ENCODE measurements at places on chromosomes 4 and X. TPM values are rescaled to one million over a fixed set of nuclear protein-coding genes. Genes with fewer than 3 reads are reported as not detected.

DNA sequence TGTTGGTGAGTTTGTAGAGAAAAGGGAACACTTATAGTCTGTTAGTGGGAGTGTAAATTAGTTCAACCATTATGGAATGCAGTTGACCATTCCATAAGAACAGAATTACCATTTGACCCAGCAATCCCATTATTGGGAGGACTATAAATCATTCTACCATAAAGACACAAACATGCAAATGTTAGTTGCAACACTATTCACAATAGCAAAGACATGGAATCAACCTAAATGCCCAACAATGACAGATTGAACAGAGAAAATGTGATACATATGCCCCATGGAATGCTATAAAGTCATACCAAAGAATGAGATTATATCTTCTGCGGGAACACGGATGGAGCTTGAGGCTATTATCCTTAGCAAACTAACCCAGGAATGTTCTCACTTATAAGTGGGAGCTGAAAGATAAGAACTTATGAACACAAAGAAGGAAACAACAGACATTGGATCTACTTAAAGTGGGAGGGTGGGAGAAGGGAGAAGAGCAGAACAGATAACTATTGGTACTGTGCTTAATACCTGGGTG lies 1819.2 kb upstream of the ADGRL3 start:
- no peaks in the 10 kb centered on the region for H3K4me1 ChIP-seq
- DNase-seq: no peak
- no peaks in the 10 kb centered on the region for H3K36me3 ChIP-seq
- H3K27me3 ChIP-seq: no peaks in the 10 kb centered on the region
- no peak overlapping the region for H3K4me3 ChIP-seq
- H3K27ac ChIP-seq: no peak overlapping the region

GRCh38 chrX:154840856-154841255 lies 6.4 kb upstream of the SMIM9 start:
- no peak for DNase-seq
- H3K27ac ChIP-seq: no peak overlapping the region
- no peaks in the 10 kb centered on the region for H3K36me3 ChIP-seq
- H3K4me3 ChIP-seq: no peak overlapping the region

ETNPPL gene
- total RNA-seq: not detected

DNA sequence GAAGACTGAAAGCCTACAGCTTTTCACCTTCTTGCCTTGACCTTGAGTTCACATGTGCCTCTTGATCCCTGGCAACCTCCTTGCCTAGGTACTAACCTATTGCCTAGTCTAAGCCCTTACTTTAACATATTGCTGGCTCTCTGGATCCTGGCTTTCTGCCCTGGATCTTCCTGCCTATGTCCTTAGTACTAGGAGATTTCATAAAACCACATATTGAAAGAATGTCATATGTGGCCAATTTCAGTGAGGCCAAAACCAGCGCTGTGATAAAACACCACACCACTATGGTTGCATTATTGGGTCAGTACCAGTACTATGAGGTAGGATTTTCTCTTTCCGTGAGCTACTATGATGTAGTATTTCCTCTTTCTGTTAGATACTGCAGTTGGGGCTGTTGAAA lies 80.4 kb downstream of the CT47B1 start:
- no peak overlapping the region for H3K4me3 ChIP-seq
- H3K36me3 ChIP-seq: no peaks in the 10 kb centered on the region
- no peak for DNase-seq
- no peak overlapping the region for H3K27ac ChIP-seq
- H3K4me1 ChIP-seq: peaks cover 9% of the 10 kb centered on the region

All from activated CD8-positive, alpha-beta memory T cell treated with anti-CD3 and anti-CD28 coated beads, Interleukin-2, amount 10 ng/mL, durations not matched to agents 7 days and 5 days (primary cell).